ENCODE measurements at places on chromosomes 4 and X.

DNA sequence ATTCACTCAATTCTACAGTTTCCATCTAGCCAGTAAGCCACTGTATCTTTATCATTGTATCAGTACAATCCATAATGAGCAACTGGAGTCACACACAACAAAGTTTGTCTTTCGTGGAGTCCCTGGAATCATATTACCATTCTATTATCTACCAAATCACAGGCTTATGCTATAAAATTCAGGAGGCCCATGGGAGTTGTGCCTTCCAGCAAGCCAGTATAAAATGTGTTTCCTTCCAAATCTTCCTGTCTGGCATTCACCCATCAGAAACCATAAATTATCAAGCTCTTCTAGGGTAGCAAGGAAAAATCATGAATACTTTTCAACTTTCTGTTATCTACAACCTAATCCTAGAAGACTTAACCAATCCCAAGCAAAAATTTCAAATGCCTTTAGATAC, 1383.3 kb upstream of the PCDH7 start:
- DNase-seq = no peak

DNA sequence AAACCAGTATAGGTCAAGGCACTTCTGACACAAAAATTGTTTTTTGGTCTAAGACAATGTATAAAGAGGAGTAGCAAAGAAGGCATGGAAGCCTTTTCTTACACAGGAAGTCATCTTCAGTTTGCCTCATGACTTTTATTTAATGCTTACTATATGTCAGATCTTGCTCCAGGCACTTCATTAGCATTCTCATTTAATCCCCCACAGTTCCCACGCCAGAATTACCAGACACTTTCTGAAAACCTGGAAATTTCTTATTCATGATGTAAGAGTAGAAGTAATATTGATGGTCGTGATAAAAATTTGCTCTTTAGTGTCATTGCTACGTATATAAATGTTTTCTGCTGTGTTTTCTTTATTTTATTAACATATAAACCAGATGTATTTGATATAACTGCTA, 39.2 kb downstream of the ARHGEF38 start:
- no peak for DNase-seq

DNA sequence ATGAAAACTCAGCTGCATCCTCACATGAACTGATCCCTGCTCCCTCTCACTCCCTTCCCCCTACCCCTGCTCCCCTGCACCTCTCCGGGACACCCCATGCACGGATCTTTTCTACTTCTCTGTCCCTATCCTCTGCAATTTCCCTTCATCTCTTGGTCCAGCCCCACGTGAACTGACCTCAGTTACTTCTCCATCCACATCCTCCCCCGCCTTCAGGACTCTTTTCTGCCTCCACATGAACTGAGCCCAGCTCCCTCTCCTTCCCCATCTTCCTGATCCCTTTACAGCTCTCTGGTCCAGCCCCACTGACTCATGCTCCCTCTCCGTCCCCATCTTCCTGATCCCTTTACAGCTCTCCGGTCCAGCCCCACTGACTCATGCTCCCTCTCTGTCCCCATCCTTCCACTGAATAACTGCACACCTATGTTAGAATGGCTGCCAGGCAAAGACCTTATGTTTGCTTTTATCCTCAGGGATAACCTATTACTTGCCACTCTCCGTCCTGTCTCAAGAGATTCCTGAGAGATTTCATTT, 5.6 kb downstream of the CETN2 start:
- no peak for DNase-seq

DNA sequence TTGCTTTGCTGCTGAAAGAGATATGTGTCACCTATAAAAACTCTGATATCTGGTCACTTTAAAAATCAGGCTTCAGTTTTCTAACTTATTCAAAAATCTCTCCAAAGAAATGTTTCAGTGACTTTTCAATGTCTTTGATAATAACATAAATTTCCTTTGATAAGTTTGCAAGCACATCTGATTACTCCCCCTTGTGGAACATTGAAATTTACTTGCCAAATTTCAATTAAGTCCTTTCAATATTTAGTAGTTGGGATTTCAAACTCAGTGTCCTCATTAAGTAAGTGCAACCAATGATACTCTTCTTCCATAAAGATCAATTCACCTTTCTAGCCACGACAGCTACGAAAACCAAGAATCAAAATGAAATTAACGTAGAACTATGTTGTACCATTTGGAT, 151.3 kb upstream of the FAM47C start:
- DNase-seq = no peak

- no peak for DNase-seq
Observed at GRCh38 chr4:127188847-127189246, 443.9 kb upstream of the INTU start.

GRCh38 chr4:110483516-110483915, 7.6 kb downstream of the ENPEP start:
- no peak for DNase-seq

GRCh38 chrX:1264556-1264955, 4.1 kb upstream of the CSF2RA start:
- DNase-seq = no peak

DNA sequence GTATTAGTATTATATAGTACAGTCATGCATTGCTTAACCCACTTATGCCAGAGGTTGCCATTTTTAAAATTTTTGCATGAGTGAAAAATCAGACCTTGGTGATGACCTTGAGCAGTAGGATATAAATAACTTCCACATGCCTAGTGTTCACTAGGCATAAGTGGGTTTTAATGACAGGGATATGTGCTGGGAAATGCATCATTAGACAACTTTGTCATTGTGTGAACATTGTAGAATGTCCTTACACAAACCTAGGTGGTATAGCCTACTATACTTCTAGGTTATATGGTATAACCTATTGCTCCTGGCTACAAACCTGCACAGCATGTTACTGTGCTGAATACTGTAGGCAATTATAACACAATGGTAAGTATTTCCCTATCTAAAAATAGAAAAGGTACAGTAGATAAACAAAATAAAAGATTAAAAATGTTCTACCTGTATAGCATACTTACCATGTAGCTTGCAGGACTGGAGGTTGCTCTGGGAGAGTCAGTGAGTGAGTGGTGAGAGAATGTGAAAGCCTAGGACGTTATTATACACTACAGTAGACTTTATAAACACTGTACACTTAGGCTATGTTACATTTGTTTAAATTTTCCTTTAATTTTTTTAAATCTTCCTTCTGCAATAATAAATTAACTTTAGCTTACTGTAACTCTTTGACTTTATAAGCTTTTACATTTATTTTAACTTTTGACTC, 326.7 kb downstream of the ANK2 start:
- DNase-seq = no peak

DNA sequence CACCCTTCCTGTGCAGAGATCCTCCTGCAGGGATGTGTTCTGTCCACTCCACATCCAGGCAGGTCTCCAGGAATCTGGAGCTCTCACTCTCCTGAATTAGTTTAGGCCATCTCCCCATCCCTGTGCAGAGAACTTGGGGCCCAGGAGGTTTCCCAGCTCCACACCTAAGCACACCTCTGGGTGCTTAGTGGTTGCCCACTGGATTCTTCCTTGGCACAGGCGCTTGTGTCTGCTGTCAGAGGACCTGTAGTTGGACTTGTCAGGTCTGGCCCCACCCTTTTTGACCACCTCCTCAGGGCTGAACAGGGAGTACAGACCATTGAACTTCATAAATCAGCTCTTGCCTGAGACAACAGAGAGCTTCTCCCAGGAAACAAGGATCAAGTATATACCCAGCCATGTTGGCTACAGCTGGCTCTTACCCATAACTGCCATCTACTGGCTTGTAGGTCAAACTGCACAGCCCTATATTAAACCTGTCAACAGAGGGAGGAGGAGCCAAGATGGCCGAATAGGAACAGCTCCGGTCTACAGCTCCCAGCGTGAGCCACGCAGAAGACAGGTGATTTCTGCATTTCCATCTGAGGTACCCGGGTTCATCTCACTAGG, 275.5 kb downstream of the PPARGC1A start:
- no peak for DNase-seq

- no peak for DNase-seq
Observed at GRCh38 chr4:121237069-121237399, 72.9 kb upstream of the TNIP3 start.

- DNase-seq = no peak
Observed at GRCh38 chr4:153374442-153374841, 30.0 kb downstream of the MND1 start.

DNA sequence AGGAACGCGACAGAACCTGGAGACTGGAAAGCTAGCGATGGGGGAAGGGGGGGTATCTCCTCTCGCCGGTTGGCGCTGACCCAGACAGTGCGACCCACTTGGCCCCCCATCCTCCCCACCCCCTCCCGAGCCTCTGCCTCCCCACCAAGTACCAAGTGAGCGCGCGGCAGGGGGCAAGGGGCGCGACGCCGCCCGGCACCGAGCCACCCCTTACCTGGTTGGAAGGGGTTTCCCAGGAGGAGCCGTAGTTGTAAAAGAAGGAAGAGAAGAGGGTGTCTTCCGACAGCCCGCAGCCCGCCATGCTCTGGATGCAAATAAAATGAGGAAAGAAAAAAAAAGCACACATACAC, 112.2 kb downstream of the DHX15 start:
- DNase-seq = no peak

GRCh38 chr4:98932539-98932938, 3.6 kb upstream of the EIF4E start:
- DNase-seq = no peak

DNA sequence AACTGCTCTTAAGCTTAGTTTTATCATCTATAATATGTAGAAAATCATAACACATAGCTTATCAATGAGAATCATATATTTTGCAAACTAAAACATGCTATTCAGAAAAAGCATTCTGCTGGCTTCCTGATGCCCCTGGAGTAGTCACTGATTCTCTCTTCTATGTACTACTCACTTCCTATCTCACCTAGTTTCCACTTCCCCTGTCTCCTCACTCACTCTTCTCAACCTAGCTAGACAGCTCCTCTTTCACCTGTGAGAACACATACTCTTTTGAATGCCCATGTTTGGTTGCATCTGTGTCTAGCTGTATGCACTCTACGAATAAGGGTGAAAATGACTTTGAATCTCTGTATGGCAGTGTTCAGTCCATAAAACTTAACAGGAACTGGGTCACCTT, 9.3 kb downstream of the TMEM144 start:
- no peak for DNase-seq

- DNase-seq = no peak
Observed at GRCh38 chr4:162891788-162892707, 274.6 kb downstream of the NAF1 start.

DNA sequence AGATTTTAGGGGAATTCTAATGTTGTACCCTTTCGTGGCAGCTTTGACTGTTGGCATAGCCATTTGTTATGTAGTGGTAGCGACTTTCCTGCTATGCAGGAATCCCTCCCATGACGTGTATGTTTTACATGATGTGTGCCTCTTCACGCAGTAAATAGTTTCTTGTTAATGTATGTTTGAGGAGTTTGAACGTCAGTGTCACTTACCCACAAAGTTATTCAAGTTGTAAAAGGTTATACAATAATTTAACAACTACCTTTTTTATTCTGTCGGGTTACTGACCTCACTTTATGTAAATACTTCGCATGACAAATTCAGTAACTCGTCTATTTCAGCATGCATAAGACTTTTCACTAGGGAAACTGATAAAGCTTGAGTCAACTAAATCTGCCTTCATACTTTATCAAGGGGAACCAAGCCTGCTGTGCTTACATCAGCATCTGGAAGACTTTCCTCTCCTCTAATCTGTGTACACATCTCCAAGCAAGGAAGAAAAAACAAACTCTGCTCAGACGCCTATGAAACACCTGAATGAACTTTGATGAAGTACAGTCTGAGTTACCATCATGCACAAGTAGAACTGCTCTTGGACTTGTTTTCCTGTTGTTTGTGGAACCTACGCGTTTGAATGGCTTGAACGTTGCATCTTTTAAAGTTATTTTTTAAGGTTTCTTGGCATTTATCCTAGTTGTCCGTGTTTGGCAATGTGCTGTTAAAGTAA, 61.2 kb downstream of the SLC9A6 start:
- no peak for DNase-seq

DNA sequence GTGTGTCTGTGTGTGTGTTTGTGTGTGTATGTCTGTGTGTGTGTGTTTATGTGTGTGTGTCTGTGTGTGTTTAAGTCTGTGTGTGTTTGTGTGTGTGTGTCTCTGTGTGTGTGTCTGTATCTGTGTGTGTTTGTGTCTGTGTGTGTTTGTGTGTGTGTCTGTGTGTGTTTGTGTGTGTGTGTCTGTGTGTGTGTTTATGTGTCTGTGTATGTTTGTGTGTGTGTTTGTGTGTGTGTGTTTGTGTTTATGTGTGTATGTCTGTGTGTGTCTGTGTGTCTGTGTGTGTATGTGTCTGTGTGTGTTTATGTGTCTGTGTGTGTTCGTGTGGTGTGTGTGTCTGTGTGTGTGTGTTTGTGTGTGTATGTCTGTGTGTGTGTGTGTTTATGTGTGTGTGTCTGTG, 11.4 kb downstream of the IL9R start:
- DNase-seq = no peak

- DNase-seq = no peak
Observed at GRCh38 chr4:7753271-7753670, 186.4 kb downstream of the AFAP1 start.

GRCh38 chrX:69236641-69237040, 71.4 kb upstream of the PJA1 start:
- DNase-seq = no peak

GRCh38 chr4:107793996-107794395, 30.7 kb upstream of the SGMS2 start:
- no peak for DNase-seq

- DNase-seq = no peak
Observed at GRCh38 chrX:79259073-79259689, 108.0 kb downstream of the ITM2A start.

- no peak for DNase-seq
Observed at GRCh38 chrX:29044423-29045184, 457.4 kb downstream of the IL1RAPL1 start.

- DNase-seq = no peak
Observed at GRCh38 chr4:168388890-168389289, 70.3 kb upstream of the DDX60 start.

DNA sequence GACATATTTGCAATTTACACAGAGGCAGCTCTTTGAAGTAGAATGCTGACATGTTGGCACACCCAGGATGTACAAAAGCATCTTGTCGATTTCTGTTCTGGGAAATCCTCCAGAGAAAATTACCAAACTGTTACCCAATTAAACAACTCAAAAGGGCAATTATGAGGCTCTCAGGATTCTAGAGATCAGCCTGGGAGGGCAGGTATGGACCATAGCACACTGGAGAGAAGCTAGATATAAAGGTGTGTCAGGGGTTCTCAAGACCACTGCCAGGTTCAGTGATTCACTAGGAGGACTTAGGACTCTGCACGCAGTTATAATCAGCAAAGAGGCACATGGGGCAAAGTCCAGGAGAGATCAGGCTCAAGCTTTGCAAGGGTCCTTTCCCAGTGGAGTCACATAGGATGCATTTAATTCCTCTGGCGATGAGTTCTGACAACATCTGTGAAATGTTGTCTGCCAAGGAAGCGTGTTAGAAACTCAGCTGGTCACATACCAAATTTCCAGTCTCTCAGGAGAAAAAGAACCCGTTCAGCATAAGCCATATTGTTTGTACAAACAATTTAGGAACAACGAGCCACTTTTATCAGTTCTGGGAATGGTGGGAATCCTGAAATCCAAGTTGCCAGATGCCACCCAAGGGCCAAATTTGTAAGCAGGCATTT, 100.8 kb downstream of the SYTL5 start:
- DNase-seq = no peak

Data from activated T-helper 1 cell treated with anti-CD3 and anti-CD28 coated beads, Interleukin-2, amount 50 U/mL, for 16 hours (primary cell).